ENCODE measurements at places on chromosomes 5 and 9. TPM values are rescaled to one million over a fixed set of nuclear protein-coding genes. Genes with fewer than 3 reads are reported as not detected.
A peak's percentile ranks its signal among the peaks of the same experiment; 100 is the strongest.

GRCh38 chr5:36153298-36153677 is 1.4 kb downstream of the SKP2 start:
- H3K27me3 ChIP-seq = no peaks in the 10 kb centered on the region
- no peak for DNase-seq
- H3K4me1 ChIP-seq = peaks cover 35% of the 10 kb centered on the region
- peaks cover 41% of the 10 kb centered on the region for H3K36me3 ChIP-seq
- H3K4me3 ChIP-seq = peak overlapping the region; percentile 61

GRCh38 chr9:131438190-131438589 is 44.3 kb downstream of the PRRC2B start:
- peaks cover 71% of the 10 kb centered on the region for H3K36me3 ChIP-seq
- H3K27ac ChIP-seq = no peak overlapping the region
- DNase-seq = no peak
- peaks cover 14% of the 10 kb centered on the region for H3K4me1 ChIP-seq
- H3K27me3 ChIP-seq = no peaks in the 10 kb centered on the region

GRCh38 chr9:111190347-111190746 is 139.7 kb downstream of the OR2K2 start:
- H3K27me3 ChIP-seq = no peaks in the 10 kb centered on the region
- H3K4me3 ChIP-seq = no peak overlapping the region
- H3K4me1 ChIP-seq = no peaks in the 10 kb centered on the region
- H3K36me3 ChIP-seq = no peaks in the 10 kb centered on the region

The LCN12 gene
- total RNA-seq = 2.3 TPM

The PNPLA7 gene
- total RNA-seq = 1.2 TPM

The PCDHGA8 gene
- 0.09 TPM for total RNA-seq

All from activated CD4-positive, alpha-beta T cell treated with anti-CD3 and anti-CD28 coated beads, Interleukin-2, amount 10 ng/mL, durations not matched to agents 24 days and 14 days (primary cell).